Brain microvascular endothelial cell (primary cell): ENCODE measurements at places on chromosomes 16 and 17.

GRCh38 chr17:2709183-2709661 lies 2.3 kb downstream of the CLUH start:
- no peak for DNase-seq

GRCh38 chr17:7014995-7015958 lies 2.9 kb downstream of the RNASEK start:
- DNase-seq: peak; percentile 78

DNA sequence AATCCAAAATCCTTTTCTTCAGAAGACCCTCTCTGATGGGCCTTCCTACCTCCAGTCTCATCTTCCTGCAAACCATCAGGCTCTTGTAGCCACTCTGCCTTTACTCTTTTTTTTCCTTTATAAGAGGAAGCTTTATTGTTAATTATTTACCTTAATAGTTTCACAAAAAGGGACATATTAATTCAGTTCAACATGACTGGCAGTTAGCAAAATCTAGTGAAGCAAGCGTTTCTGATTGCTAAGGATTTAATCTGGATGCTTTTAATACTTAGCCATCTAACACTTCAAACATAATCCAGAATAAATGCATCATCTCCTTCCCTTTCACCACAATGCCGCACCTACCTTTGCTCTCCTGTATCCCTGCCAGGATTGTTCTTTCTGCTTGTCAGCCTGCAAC lies 62.0 kb downstream of the SPACA3 start:
- DNase-seq: no peak

DNA sequence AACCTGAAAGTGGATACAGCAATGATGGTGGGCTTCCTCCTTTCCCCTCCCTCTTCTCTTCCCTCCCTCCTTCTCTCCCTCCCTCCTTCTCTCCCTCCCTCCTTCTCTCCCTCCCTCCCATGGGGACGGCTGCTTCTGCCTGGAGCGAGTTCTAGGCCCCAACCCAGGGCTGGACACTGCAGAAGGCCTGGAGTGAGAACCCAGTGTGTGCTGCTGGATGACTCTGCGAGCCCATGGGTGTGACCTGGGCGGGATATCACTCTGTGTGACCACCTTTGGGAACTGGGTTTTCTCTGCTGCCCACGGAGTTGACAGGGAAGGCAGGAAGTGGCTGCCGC lies 242.6 kb upstream of the GSE1 start:
- DNase-seq: no peak

DNA sequence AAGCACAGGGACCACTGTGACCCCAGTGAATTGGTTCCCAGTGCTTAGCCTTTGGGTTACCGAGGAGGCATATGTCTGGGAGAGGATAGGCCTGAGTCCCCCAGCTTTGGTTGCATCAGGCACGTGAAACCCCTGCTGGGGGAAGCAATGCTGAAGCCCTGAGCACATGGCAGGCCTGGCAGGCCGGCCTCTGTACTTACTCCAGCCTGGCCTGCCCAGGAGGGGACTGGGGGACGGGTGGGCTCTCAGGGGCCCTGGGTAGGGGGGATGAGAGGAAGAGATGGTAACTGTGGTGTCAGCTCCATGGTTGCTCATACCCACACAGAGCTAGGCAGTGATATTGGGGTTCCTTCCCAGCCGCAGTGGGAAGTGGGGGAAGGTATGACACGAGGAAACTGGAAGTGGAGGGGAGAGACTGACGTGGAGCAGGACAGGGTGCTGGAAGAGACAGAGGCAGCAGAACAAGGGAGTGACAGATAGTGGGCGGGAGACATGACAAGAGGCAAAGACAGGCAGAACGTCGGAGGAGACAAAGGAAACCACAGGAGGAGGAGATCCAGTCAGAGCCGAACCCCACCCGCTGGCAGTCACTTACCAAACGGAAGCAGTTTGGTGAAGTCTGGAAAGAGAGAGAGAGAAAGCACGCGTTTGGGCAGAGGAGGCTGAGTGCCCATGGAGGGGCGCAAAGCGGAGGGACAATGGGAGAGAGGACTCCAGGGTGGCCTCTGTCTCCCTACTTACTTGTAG lies 9.1 kb downstream of the TMEM208 start:
- no peak for DNase-seq

- DNase-seq: peak; percentile 73
Measured at GRCh38 chr17:32912218-32912897, 15.6 kb upstream of the TMEM98 start.

DNA sequence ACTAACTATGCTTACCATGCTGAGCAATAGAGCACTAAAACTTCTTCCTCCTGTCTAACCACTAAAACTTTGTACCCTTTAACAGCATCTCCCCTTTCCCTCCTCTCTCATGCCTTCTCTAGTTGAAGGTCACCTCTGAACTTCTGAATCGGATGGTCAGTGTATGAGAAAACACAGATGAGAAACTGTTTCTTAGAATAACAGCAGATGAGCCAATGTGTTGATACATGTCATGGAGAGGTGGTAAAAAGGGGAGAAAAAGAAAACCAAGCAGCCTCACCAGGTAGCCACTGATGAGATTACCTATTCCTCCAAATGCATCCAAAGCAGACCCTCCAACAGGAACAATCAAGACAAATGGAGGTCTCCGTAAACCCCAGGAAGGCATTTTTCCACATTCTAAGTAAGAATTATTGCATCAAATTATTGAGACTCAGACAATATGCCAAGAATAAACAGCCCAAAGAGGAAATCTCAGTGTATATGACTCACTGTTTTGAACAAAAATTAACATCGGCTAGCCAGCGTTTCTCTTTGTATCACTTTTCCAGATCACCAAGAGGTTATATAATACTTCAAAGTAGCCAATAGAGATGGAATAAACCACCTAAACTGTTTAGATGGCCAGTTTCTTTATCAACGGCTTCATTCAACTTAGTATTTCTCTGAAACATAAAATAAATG lies 793.3 kb upstream of the SOX9 start:
- peak; percentile 20 for DNase-seq

- peak; percentile 13 for DNase-seq
Measured at GRCh38 chr16:81707411-81708265, 71.5 kb upstream of the PLCG2 start.

GRCh38 chr16:79263425-79263824 lies 337.1 kb downstream of the MAF start:
- DNase-seq: no peak

GRCh38 chr17:60640503-60640902 lies 37.1 kb upstream of the BCAS3 start:
- DNase-seq: no peak

- DNase-seq: no peak
Measured at GRCh38 chr16:25501530-25502255, 190.1 kb upstream of the HS3ST4 start.

DNA sequence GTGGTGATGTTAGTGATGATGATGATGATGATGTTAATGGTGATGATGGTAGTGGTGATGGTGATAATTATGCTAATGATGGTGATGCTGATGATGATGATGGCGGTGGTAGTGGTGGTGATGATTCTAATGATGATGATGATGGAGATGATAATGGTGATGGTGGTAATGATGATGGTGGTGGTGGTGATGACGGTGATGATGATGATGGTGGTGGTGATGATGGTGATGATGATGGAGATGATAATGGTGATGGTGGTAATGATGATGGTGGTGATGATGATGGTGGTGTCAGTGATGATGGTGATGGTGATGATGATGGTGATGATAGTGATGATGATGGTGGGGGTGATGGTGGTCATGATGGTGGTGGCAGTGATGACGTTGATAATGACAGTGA lies 132.5 kb downstream of the DNAH9 start:
- no peak for DNase-seq

DNA sequence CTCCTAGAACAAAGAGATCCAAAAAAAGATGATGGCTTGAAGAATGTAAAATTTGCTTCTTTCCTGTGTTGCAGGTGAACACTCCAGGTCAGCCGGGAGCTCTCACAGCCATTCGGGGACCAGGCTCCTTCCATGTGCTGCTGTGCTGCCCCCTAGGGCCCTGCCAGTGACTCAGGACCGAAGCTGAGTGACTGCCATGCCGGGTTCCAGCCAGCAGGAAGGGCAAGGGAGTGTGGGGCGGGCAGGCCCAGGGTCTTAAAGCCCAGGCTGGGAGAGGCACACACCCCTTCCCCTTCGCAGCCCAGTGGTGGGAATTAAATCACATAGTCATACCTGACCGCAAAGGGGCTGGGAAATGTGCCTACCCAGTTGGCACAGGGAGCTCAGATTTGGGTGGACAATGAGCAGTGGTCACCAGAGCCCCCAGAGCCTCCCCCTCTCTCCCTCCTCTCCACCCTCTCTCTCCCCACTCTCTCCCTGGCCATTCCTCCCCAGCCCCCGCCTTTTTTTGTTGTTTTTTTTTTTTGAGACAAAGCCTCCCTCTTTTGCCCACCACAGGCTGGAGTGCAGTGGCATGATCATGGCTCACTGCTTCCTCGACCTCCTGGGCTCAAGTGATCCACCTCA lies 11.5 kb downstream of the EPOP start:
- peak; percentile 46 for DNase-seq

DNA sequence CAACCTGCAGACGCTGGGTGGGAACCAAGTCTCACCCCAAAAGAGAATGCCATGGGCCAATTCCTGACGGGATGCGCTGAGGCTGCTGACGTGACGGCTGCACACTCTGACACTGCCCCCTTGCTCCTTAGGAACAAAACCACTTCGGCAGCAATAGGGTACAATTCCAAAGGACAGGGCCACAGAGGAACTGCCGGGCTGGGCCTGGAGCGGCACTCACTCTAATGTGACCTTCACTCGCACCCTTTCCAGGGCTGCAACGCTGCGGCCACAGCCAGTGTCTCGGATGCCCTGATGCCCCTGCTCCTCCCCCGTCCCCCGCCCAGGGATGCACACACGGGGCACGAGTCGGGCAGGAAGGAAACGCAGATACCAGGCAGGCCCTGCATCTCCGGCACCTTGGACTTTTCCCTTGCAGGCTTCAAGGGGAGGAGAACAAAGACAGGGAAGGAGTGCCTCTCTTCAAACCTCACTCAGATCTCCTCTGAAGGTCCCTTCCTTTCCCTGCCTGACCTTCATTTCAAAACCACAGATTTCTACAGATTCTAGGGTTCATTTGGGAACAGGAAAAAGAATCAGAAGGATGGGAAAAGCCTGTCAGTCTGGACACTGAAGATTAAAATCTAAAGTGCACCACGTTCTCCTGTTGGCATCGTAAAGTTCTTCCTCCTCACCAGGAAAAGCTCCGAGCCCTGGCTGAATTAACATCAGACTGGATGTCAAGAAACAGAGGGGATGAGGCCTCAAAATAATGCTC lies 2.3 kb downstream of the PITPNA start:
- DNase-seq: no peak

DNA sequence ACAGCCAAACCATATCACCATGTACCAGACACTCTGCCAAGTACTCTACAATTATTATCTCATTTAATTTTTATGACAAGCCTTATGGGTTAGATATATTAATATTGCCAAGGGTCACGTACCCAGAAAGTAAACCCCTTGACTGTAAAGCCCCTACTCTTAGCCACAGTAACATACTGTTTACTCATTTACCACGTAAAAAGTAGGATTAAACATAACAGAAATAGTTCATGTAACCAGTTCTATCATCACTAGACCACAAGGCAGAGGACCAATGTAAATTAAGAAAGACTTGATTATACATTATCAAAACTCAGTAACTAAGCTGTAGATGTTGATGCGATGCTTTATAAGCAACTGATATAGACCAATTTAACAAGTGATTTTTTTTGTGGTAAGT lies 101.5 kb upstream of the CNTNAP4 start:
- DNase-seq: no peak

GRCh38 chr17:31357839-31358394 lies 33.6 kb upstream of the RAB11FIP4 start:
- DNase-seq: no peak

GRCh38 chr16:61921373-61921772 lies 114.9 kb downstream of the CDH8 start:
- DNase-seq: no peak

GRCh38 chr16:74071996-74072535 lies 224.5 kb upstream of the PSMD7 start:
- no peak for DNase-seq

DNA sequence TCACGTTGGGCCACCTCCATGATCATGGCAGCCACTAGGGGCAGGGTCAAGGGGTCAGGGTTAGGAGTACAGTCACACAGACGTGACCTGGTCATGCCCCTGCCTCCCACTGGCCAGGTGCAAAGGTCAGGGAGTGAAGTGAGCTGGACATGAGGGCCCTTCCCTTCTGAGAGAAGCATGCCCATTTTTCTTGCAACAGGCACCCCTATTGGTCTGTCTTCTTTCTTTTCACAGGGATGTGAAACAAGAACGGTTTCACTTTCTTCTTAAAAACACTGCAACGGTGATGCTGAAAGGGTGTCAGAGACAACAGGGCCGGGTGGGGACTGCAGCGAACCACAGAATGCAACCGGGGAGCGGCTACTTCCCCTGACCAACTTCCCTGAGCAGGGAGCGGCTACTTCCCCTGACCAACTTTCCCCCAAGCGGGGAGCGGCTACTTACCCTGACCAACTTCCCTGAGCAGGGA lies 52.1 kb upstream of the DOC2B start:
- no peak for DNase-seq

GRCh38 chr16:4552541-4552940 lies 3.6 kb upstream of the C16orf96 start:
- DNase-seq: no peak

DNA sequence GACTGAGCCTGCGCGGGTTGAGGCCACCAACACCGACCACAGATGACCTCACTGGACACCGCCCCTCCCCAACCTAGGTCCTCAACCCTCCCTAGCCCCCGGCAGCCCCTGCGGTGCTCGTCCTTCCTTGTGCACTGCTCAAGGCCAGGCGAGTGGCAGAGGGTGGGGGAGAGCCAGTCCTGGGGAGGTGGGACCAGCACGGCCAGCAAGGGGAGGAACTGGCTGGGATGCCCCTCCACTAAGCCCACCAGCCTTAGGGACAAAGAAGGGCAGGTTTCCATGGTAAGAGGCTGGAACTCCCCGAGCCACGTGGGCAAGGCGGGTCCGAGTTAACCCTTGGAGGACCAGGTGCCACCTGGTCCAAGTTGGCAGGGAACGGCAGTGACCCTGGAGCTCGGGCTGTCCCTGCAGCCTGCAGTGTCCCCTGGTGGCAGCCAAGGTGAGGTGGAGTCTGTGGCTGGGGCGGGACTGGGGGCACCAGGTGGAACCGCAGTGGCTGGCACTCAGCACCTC lies 9.2 kb downstream of the FSCN2 start:
- no peak for DNase-seq

DNA sequence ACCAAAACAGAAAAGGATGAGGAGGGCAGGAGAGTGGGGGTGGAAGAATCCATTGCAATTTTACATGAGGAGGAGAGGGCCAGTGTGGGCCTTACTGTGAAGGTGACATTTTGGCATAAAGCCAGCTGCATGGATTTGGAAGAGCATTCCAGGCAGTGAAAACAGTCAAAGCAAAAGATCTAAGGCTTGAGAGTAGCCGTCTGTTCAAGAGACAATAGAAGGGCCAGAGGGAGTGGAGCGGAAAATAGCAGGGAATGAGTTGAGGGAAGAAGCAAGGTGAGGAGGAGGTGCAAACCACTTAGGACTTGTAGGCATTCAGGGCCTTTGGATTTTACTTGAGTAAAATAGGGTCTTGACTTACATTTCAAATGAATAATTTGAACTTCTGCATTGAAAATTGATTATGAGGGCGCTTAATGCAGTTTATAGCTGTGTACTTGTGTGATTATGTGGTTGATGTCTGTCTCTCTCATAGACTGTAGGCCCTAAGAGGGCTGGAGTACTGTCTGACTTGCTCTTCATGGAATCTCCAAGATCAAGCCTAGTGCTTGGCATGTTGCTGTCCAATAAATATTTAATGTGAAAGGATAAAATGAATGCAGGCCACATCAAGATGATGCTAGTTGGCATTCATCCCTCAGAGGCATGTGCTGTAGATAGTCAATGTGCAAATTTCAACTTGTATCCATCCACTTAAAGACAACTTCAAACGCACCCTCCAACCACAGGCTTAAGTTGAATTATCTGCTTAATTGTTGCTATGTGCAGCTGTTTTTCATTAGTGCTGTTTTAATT lies 772.1 kb upstream of the RBFOX1 start:
- no peak for DNase-seq
